ENCODE measurements at places on chromosomes 7 and 10. TPM values are rescaled to one million over a fixed set of nuclear protein-coding genes. Genes with fewer than 3 reads are reported as not detected.
A peak's percentile ranks its signal among the peaks of the same experiment; 100 is the strongest.

DNA sequence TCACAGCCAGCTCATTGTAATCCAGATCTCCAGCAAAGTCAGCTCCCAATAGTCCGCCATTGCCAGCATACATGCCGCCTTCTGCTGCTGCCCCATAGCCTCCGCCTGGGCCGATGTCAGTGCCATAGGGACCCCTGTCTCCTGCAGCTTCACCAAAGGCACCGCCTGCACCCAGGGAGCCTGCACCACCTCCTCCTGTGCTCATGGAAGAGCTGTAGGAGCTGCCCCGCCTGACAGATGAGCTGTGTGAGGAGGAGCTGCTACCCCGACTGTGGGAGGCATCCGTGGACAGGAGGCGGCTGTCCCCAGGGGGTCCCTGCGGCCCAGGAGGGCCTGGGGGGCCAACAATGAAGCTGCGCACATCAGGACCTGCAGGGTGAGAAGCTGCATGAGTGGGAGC lies 51.7 kb downstream of the COL17A1 start:
- no peak for DNase-seq

GRCh38 chr7:27774717-27775328 lies 34.9 kb downstream of the TAX1BP1 start:
- peak; percentile 66 for DNase-seq

DNA sequence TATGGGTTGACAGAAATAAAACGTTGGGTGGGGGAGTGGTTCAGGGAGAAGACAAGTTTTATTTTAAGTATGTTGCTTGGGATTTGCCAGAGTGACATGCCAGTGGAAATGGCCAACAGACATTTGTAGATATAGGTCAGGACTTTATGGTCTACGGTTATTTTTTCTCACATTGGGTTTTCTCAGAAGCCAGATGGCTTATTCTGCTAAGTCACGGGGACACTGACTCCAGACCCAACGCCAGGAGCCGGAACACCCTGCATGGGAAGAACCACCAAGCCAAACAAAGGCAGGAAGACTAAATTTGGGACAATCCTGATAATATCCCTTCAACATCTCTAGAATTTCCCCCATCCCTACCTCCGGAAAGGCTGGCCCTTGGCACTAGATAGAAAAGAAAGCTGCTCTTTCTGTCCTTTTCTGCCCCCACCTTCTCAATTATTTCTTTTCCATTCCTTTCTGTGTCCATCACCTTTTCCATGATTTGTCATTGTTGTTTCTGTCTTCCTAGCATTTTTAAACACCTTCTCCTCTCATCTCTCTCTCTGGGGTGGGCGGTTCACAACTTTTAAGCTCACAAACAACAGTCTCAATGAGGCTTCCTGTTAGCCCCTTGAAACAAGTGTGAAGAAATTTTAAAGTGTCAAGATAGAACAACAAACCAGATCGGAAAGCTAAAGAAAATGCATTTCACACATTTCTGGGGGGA lies 44.7 kb downstream of the TBXAS1 start:
- no peak for DNase-seq

GRCh38 chr10:13956826-13957225 lies 370.1 kb downstream of the PRPF18 start:
- DNase-seq, result no peak

GRCh38 chr10:111123883-111124282 lies 47.1 kb downstream of the ADRA2A start:
- no peak for DNase-seq

DNA sequence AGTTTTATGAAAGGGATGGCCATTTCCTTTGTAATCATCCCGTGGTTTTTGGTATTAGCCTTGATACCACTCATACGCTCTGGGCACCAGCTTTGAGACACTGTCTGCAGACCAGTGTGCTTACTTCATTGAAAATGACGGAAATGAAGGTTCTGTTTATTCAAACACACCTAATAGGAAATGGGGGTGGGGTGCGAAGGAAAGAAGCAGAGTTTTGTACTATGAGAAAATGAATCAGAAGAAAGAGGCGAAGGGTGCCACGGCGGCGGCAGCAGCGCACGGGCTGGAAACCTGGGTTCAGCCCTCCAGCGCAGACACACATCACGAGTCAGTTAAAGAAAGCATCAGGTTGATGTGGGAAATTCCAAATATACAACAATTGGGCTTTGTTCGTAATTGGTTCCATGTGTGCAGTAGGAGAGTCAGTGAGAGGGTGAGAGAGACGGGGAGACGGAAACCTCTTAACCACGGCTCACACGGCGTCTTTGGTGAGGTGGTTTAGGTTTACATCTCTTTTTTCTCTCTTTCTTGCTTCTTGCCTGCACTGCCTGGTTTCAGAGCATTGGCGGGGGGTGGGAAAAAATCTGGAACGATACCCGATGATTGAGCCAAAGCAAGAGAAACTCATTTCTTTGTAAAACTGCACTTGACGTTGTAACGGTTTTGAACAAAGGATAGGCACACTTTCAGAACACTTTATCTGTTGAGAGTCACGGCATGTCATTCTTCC lies 321.2 kb downstream of the FRMD4A start:
- DNase-seq, result peak; percentile 58

Gene TACC2
- 1.8 TPM for total RNA-seq

Gene SLC26A5
- not detected for total RNA-seq

Data from H4 (cell line).